Sigmoid colon (tissue), 7 donors: ENCODE measurements at places on chromosomes 6 and 20. TPM values are rescaled to one million over a fixed set of nuclear protein-coding genes. Genes with fewer than 3 reads are reported as not detected.
A peak's percentile ranks its signal among the peaks of the same experiment; 100 is the strongest.

IFNGR1 gene
- total RNA-seq = 67.1 TPM

CALHM4 gene
- not detected for total RNA-seq

DLL1 gene
- 4.6 TPM for total RNA-seq

ACTL10 gene
- 0.54 TPM for total RNA-seq

DNA sequence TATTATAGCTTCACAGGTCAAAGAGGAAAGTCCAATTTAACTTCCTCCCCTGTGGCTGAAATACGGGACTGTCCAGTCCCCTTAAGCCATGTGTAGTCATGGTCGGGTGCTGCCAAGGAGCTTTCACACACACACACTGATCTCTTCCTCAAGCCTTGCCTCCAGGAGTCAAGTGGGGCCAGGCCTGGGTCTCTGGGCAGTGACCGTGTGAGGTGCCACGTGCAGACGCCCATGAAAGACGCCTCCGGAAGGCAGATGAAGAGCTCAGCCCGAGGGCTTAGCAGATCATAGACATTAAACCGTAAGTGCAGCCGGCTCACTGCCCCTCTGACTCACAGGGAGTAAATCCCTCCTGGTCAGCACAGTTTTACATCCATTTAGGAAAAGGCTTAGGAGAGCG is 4.2 kb downstream of the GABRR2 start:
- H3K36me3 ChIP-seq = no peaks in the 10 kb centered on the region
- H3K4me3 ChIP-seq = no peak overlapping the region
- peaks cover 25% of the 10 kb centered on the region for H3K4me1 ChIP-seq
- H3K27ac ChIP-seq = no peak overlapping the region

DNA sequence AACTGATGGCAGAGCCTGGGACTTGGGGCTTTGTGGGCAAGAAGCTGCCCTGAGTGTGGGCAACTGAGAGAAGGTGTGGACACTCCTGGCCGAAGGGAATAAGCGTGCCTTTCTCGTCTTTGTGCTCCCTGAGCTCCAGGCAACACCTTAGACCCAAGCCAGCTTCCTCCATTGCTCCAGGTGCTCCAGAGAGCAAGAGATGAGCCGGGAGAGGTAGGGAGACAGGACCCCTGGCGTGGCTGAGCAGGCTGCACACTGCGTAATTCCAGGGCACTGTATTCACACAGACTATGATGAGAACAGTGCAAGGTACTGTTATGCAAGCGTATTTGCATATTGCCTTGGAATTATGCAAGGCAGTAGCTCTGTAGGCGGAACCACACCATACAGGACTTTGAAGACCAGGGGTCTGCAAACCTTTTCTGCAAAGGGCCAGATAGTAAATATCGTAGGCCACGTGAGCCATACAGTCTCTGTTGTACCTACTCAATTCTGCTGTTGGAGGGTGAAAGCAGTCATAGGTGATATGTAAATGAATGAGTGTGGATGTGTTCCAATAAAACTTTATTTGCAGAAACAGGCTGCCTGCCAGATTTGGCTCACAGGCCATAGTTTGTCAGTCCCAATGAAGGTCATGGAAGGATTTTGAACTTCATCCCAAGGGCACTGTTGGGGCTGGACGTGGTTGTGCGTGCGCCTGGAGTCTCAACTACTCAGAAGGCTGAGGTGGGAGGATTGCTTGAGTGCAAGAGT is 42.1 kb upstream of the FAM83D start:
- H3K27me3 ChIP-seq = peaks cover 8% of the 10 kb centered on the region
- no peaks in the 10 kb centered on the region for H3K4me1 ChIP-seq
- no peaks in the 10 kb centered on the region for H3K36me3 ChIP-seq
- no peak for DNase-seq
- H3K27ac ChIP-seq = no peak overlapping the region

- H3K4me3 ChIP-seq = no peak overlapping the region
- no peak for DNase-seq
- no peaks in the 10 kb centered on the region for H3K36me3 ChIP-seq
- no peaks in the 10 kb centered on the region for H3K4me1 ChIP-seq
- H3K27ac ChIP-seq = no peak overlapping the region
Observed at GRCh38 chr6:110858016-110858415, 16.6 kb upstream of the AMD1 start.

GRCh38 chr20:1163105-1163504 is 21.7 kb downstream of the TMEM74B start:
- no peaks in the 10 kb centered on the region for H3K27me3 ChIP-seq
- no peak overlapping the region for H3K27ac ChIP-seq
- no peaks in the 10 kb centered on the region for H3K4me1 ChIP-seq

- no peak for DNase-seq
- H3K36me3 ChIP-seq = no peaks in the 10 kb centered on the region
Observed at GRCh38 chr6:69314001-69314400, 482.8 kb downstream of the LMBRD1 start.

DNA sequence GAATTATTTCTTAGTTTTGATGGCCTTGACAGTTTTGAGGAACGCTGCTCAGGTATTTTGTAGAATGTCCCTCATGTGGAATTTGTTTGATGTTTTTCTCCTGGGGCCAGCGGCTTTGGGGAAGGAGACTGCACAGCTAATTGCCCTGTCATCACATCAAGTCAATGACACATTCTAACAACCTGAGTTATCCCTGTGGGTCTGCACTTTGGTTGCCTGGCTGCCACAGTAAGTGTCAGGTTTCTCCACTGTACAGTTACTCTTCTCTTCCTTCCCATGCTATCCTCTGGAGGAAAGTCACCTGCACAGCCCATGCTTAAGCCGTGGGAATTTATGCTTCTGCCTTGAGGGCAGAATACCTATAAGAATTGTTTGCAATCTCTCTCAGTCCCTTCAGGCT is 1.4 kb upstream of the TREML4 start:
- no peak for DNase-seq
- no peak overlapping the region for H3K4me3 ChIP-seq
- H3K36me3 ChIP-seq = no peaks in the 10 kb centered on the region
- no peaks in the 10 kb centered on the region for H3K4me1 ChIP-seq
- H3K27me3 ChIP-seq = peaks cover 7% of the 10 kb centered on the region
- H3K27ac ChIP-seq = no peak overlapping the region

GRCh38 chr20:43800186-43800585 is 73.4 kb upstream of the GTSF1L start:
- H3K27ac ChIP-seq = no peak overlapping the region
- no peak for DNase-seq
- H3K4me3 ChIP-seq = no peak overlapping the region

DNA sequence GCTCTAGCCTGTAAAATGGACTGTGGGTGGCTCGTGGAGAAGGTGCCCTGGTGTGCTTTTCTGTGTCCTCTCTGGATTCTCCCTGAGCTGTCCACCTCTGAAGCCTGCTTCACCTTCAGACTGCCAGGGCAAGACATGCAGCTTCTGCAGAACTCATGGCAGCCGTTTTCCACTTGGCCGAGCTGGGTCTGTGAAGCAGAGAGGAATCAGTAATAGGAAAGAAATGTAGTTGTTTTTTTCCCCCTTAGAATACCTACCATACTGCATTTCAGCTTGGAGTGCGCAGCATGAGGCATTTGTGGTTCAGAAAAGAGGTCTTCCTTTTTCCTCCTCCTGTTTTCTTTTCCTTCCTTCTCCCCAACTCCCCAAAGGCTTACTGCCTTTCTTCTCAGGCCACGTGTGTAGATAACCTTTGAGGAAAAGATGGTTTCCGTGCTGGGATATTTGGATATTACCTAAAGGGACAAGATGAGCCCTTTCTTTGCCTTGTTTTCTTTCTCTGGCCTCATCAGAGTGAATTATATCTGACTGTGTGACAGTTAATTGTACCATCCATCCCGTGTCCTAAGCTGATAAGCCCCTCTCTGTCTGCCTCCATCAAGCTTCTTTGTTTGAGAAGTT is 39.4 kb downstream of the RREB1 start:
- no peak overlapping the region for H3K4me3 ChIP-seq
- no peaks in the 10 kb centered on the region for H3K4me1 ChIP-seq
- H3K27ac ChIP-seq = peak overlapping the region; percentile 82
- no peak for DNase-seq

GRCh38 chr6:43096451-43097097 is 20.5 kb downstream of the PTK7 start:
- no peaks in the 10 kb centered on the region for H3K36me3 ChIP-seq
- H3K4me3 ChIP-seq = no peak overlapping the region
- no peaks in the 10 kb centered on the region for H3K27me3 ChIP-seq
- no peak overlapping the region for H3K27ac ChIP-seq
- no peaks in the 10 kb centered on the region for H3K4me1 ChIP-seq
